ENCODE measurements at places on chromosomes 13 and 19.

GRCh38 chr13:102651392-102651791, 43.5 kb downstream of the METTL21C start:
- DNase-seq = no peak

DNA sequence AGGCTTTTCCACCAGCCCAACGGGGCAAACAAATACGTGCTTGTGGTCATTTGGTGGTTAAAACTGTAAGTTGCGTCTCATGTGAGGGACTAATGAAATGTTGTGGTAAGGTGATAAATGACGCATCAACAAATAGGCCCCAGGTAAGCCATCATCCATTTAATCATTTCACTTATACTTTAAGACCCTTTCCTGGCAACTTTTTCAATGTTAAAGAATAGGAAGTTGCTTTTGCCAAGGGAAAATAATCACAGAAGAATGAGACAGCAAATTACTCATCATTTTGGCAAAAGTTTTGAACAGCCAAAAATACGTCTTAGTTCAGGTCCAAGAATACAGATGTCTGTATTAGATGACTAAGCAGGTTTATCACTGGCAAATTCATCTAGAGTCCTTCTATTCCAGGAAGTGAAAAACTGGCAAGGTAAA, 660.4 kb downstream of the SLITRK1 start:
- DNase-seq = no peak

DNA sequence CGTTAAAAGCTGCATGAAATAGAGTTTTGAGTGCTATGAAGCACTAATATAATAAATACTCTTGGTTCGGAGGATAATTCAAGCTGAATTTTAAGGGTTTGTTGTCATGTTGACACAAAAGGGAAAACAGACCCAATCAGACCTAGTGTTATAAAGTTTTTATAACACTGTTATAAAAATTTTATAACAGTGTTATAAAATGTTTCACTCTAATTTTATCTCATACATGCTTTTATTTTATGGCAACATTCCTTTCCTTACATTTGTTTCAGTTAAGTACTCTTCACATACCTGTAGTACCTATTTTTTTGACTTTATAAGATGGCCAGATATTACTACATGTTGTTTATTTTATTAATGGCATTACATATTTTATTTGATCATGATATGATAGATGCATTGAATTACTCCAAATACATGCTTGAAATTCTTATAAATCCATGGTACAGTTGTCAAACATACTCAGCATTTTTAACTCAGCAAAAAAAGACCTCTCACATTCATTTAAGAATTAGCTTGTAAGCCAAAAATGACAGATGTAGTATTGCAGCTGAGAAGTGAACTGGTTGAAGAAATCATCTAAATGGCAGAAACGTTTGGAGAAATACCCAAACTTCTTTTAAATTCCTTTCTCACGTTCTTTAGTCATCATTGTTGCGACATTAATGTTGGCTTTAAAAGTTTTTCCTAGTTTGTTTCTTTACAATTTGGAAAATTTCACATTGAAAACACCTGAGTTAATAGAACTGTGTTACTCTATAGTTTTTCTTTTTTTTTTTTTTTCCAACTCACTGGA, 104.5 kb downstream of the PIBF1 start:
- no peak for DNase-seq

DNA sequence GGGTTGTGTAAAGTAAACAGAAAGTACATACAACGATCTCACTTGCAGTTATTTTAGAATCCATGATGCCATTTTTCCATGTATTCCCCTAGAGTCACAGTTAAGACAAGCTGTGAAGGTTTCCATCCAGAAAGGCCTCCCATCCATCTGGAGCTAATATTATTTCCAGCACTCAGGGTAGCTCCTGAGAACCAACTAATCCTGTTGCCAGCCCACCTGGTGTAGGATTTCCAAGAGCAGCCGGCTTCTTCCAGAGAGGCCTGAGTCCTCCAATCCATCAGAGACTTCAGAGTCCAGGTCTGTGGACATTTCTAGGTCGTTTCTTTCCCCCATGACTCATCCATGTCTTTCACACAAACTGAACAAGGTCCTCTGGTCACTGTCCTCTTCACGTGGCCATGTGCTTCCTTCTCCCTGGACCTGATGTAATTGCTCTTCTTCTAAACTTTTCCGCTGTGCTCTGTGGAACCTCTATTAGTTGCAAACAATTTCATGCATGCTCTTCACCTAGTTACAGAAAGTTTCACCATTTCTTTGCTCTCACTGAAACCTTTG, 270.3 kb upstream of the TMTC4 start:
- no peak for DNase-seq

- DNase-seq = no peak
Measured at GRCh38 chr13:44760434-44760833, 184.3 kb upstream of the TSC22D1 start.

- DNase-seq = no peak
Measured at GRCh38 chr13:64791373-64791772, 2438.8 kb downstream of the PCDH9 start.

- DNase-seq = no peak
Measured at GRCh38 chr19:48308631-48309586, 16.4 kb upstream of the EMP3 start.

DNA sequence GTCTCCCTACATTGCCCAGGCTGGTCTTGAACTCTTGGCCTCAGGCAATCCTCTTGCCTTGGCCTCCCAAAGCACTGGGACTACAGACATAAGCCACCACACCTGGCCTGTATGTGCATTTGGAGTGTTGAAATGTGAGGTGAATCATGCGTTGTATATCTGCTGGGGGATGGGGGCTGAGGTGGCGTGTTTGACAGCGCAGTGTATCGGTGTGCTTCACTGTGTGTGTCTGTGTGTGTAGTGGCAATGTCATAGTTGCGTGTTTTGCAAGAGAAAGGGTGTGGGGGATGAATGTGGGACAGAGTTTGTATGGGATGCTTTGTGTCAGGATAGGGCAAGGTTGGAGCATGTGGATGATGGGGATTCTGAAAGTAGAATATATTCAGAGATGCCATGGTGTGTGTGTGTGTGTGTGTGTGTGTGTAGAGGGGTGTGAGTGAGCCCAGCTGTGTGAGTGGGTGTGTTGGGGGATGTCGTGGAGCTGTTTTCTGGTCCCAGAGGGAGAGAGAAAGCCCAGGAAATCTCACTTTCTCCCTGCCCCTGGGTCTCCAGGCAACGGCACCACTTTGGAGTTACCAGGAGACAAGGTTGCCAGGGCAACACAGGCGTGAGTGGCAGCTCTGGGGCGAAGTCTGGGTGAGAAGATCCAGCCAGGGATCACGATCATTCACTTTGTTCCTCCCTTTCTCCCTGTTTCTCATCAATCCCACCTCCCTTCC, 1.1 kb upstream of the SWSAP1 start:
- peak; percentile 80 for DNase-seq

GRCh38 chr19:10503002-10503789, at the start of gene KEAP1:
Gene KEAP1, minus strand, starts transcription at chr19:10503356. Its CDS starts 3,323 bp downstream, at chr19:10500033.
- peak; percentile 31 for DNase-seq

- no peak for DNase-seq
Measured at GRCh38 chr13:100203696-100204367, 114.9 kb downstream of the PCCA start.

DNA sequence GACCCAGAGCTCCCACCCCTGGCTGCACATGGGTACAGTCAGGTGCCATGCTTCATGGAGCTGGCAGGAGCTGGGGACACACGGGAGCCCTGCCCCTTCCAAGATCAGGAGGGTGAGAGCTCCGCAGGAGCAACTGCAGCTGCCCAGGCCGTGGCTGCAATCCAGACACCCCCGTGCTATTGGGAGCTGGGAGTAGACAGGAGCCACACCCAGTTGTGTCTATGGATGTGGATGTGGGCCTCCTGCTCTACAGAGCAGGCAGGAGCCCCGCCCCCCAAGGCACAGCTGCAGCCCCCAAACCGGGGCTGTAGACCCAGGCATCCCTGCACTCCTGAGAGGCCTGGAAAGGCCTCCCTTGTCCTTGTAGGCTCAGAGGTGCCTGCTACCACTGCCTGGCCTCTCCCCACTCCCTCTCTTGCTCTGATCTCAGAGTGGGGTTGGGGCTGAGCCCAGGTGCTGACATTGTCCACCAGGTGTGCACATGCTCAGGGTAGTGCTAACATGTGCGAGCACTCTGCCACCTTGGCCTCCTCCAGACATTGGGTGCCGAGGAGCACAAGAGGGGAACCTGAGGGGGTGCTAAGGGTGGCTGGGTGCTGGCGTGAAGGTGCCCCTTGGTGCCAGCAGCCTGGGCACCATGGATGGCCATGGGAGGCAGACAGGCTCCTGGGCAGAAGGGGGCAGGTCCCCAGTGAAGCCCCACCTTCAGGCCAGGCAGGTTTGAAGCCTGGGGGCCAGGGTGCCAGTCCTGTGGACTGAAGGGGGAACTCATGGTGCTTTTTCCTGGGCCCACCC, 8.0 kb upstream of the BAX start:
- DNase-seq = no peak

DNA sequence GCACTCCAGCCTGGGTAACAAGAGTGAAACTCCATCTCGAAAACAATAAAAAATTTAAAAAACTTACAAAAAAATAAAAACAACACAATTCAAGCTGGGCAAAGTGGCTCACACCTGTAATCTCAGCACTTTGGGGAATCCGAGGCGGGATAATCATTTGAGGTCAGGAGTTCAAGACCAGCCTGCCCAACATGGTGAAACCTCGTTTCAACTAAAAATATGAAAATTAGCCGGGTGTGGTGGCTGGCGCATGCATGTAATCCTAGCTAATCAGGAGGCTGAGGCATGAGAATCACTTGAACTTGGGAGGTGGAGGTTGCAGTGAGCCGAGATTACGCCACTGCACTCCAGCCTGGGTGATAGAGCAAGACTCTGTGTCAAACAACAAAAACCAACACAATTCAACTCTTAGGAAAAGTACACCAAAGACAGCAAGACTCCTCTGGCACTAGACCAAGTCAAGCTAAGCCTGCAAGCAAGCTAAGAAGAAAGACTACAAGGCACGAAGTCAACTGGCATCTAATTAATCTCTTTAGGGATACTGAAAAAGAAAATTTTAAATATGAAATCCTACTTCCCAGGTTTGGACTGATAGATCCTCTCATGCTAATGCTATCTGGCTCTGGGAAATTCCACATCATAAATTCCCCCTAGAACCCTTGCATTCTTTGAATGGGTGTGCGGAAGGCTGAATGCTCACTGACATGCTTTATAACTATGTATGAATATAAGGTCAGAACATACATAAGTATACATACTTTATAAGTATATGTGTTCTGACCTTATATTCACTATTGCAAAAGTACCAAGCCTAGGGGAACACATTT, 7.9 kb downstream of the PBX4 start:
- no peak for DNase-seq

- DNase-seq = no peak
Measured at GRCh38 chr19:17448131-17448967, at the start of gene TMEM221. Gene TMEM221, minus strand, starts transcription at chr19:17448668. Its CDS starts 206 bp downstream, at chr19:17448462.

DNA sequence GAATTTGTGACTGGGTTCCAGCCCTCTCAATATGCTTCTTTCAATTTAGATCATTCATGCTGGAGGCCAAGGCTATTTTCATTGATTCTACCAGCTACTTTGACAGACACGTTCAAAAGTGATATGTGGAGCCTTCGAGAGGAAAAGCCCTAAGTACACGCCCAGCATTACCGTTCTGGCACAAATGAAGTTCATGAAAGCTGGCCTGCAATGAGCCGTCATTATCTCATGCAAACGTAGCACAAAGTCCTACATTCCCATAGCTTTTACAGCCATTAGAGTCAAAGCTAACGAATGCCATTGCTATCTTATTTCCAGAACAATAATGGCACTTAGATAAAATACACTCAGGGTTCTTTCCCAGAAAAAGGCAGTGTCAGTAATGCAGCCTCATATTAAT, 1237.6 kb downstream of the EFNB2 start:
- DNase-seq = no peak

DNA sequence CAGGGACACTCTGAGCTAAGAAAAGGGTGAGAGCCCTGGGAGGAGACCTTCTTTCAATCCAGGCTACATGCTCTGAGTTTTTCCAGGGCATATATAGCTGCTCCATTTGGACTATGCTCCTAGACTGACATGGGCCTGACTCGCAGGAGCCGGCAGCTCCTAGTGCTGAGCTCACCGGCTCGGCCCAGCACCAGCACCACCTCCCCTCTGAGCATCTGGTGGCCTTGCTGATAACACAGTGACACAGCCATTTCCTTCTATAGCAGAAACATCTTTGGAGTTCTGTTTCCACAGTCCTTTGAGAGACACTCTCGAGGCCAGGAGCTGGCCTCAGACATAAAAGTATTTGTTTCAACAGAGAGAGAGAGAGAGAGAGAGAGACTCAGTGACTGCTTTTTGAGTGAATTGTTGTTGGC, 184.9 kb downstream of the TM9SF2 start:
- DNase-seq = no peak

DNA sequence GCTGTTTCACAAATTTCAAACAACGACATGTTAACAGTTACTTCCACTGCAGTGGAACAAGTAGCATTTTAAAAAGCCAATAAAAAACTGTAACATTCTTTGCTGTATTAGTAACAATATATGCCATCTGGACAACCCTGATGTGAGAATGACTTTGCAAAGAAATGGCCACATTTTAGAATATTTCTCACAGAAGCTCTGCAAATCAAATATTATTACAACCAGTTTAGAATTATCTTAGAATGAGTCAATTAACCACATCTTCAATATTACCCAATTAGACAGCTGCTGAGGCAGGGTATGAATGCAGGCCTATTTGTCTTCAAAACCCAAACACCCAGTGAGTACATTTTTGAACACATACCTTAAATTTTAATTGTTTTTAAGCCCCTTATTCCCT, 3.2 kb downstream of the ZNF699 start:
- no peak for DNase-seq

DNA sequence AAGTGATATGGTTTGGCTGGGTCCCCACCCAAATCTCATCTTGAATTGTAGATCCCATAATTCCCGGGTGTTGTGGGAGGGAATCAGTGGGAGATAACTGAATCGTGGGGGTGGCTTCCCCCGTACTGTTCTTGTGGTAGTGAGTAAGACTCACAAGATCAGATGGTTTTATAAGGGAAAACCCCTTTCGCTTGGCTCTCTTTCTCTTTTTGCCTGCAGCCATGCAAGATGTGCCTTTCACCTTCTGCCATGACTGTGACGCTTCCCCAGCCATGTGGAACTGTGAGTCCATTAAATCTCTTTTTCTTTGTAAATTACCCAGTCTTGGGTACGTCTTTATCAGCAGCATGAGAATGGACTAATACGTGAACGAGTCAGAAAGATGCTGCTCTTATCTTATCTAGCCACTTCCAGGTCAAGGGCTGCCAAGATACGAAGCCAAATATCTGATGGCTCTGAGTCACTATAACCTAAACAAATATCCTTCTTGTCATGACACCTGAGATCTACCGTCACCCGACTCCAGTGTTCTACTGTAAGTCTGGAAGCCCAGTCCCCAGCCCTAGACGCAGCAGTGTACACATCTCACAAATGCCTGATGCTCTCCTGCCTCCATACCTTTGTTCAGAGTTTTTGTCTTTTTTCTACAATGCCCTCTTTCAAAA, 45.9 kb downstream of the SLC15A1 start:
- DNase-seq = no peak

- no peak for DNase-seq
Measured at GRCh38 chr13:24360106-24360505, 50.7 kb downstream of the C1QTNF9 start.

GRCh38 chr19:38386300-38386970, 1.4 kb downstream of the GGN start:
- no peak for DNase-seq

- DNase-seq = no peak
Measured at GRCh38 chr13:66200555-66200954, 1029.6 kb downstream of the PCDH9 start.

GRCh38 chr19:50897191-50897607, 14.0 kb downstream of the KLK4 start:
- no peak for DNase-seq

Data from NCI-H1092 (cell line).